ENCODE measurements at places on chromosomes 7 and 10.

DNA sequence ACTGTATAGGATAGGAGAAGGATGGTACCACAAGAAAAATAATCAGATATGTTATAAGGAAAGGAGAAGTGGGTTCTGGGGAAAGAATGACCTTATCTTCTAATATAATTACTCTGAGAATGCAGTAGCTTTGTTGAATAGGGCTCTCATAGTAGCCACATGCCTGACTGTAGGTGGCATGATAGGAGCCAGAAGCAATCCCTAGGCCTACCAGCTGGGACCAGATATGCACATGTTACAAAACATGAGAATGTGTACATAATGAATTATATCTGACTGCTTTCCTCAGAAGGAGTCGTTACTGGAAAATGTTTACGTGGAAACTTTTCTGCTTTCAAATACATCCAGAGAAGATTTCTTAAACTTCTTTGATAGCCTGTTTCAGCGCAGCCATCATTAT lies 53.2 kb upstream of the FAM3C start:
- peak; percentile 54 for DNase-seq

GRCh38 chr10:47418321-47418720 lies 34.2 kb upstream of the ZNF488 start:
- no peak for DNase-seq

DNA sequence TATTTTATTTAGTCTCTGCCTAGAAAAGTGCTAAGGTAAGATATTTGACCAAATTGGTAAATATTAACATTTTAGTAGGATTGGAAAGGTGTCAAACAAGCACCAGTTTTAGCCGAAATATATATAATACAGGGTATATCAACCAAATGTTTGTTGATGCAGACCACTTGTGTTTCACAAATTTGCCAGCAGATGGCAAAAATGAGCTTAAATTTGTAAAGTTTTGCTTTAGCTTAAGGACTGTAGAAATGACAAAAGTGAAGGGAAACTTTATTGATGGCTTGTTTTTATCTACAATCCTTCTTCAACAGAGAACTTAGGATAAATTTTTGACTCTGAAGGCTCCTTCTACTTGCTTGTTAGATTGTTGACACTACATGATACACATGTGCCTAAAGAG lies 4.8 kb upstream of the POLR1F start:
- DNase-seq = peak; percentile 68

GRCh38 chr10:103889121-103889720 lies 28.8 kb downstream of the STN1 start:
- DNase-seq = no peak

DNA sequence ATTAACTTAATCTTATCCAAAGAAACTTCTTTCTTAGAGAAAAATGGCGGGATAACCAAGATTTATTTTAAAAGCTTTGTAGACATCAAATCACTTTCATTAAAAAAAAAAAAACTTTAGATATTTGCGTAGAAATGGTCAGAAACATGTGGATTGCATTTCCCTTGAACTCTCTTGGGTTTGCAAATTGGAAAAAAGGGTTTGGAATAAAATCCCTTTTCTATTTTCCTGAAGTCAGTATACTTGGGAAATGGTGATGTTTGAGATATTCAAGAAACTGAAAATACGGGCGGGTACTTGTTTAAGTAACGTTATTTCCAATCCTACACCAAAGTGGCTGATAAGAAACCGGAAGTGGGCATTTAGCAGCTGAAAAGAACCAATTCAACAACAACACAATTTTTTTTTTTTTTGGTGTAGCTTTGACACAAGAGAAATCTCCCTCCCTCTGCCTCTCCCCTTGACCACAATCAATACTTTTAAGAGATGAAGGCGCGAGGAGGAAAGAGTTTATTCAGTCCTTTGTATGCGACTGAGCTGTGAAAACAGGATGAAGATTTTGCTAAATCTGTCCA lies 13.7 kb upstream of the GFRA1 start:
- DNase-seq = no peak

DNA sequence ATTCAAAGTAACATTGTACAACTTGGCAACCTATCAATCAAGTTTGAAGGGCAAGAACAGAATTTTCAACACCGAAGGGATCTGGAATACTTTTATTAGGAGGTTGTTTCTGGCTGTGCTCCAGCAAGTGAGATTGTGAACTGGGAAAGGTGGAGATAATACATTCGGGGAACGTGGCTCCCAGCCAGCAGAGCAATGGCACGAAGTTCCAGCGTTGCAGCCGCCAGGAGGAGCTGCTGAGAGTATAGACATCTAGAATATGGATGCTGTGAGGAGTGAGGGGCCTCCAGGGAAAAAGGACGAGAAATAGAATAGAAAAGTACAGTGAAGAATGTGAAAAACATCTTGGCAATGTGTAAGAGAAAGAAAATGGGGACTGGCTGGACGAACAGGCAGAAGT lies 69.5 kb downstream of the TCERG1L start:
- DNase-seq = no peak

DNA sequence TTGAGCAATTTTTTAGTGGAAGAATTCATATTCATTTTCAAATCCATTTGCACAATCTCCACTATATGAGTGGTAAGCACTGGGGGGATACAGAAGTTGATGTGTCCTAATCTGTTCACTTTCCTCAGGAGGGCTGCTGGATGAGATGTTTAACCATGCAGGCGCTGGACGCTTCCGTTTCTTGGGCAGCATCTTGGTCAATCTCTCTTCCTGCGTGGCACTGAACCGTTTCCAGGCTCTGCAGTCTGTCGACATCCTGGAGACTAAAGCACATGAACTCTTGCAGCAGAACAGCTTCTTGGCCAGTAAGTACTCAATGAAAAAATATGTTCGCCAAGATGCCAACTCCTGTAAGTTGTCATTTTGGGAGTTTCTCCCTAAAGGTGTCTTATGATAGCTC lies 179.3 kb downstream of the ABCA13 start:
- peak; percentile 8 for DNase-seq

GRCh38 chr7:96040250-96040772 lies 268.0 kb downstream of the DYNC1I1 start:
- DNase-seq = no peak

DNA sequence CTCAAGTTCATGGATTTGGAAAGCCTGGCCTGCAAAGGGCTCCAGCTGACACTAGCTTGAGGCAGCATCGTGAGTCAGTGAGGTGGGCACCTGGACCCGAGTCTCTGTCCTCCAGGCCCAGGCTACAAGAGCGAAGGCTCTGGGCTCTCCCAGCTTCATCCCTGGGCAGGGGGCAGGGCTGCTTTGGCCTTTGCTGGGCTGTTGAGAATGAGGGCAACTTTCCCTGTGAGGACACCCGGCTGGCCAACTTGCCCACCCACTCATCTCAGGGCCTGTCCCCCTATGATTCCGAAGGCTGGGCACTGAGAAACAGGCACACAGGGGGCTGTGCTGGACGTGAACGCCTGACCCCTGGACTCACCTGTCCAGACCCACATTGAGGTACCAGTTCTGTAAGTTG lies 24.4 kb downstream of the LDB3 start:
- no peak for DNase-seq

- DNase-seq = peak; percentile 78
Measured at GRCh38 chr10:22630234-22631174, 83.9 kb downstream of the PIP4K2A start.

DNA sequence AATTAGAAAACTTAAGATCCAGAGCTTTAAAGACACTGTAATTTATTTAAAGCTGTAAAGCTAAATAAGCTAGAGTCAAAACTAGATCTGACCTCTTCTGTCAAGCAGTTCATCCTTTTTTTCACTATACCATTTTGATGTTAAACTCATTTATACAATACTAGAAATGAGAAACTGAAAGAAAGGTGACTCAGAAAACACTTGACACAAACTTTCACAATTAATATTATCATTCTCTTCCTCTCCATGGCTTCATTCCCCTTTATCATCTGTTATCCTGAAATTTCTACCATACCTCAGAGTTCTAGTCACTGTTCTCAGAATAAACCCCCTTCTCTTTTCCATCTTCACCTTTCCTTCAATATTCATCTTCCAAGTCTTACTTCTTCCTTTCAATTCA lies 1.3 kb downstream of the FIGNL1 start:
- DNase-seq = no peak

GRCh38 chr10:101710059-101710695 lies 15.2 kb upstream of the FBXW4 start:
- DNase-seq = peak; percentile 44

- DNase-seq = no peak
Measured at GRCh38 chr7:86598311-86598710, 45.4 kb upstream of the GRM3 start.

- DNase-seq = peak; percentile 43
Measured at GRCh38 chr7:121187676-121188075, 141.1 kb upstream of the WNT16 start.

DNA sequence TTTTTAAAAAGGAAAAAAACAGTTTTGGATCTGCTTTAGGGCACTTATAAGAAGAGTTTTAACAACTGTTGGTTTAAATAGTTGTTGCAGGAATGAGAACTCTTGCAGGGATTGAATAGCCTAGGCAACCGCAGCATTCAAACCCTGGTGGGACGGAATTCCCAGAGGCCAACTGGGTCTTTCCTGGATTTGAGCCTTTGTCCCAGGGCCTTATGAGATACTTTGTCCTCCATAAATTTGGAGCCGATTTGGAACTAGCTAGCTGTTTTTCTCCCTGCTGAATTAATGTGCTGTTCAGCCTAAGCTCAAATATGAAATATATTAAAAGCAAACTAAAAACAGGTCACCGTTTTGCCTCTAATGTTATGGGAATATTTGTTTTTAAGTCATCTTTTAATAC lies 109.6 kb downstream of the LRMDA start:
- DNase-seq = no peak

- DNase-seq = no peak
Measured at GRCh38 chr10:129417870-129418269, 49.2 kb upstream of the MGMT start.

- no peak for DNase-seq
Measured at GRCh38 chr7:98945852-98946251, 67.5 kb downstream of the TRRAP start.

DNA sequence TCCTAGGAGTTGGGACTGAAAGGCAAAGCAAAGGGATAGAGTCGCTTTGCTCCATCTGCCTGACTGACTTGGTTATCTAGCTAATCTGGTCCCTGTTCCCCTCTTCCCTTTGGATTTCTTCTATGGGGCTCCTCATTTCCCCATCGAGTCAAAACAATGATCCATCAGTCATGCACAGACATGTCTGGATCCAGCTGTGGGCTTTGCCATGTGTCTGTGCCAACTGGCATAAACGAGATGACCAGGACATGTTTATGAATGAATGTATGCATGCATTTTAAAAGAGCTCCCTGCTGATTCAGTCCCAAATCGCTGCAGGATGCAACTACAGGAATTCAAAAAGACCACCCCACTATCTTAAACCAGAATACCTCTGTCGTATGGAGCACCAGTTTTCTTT lies 122.0 kb downstream of the ARL4A start:
- no peak for DNase-seq

DNA sequence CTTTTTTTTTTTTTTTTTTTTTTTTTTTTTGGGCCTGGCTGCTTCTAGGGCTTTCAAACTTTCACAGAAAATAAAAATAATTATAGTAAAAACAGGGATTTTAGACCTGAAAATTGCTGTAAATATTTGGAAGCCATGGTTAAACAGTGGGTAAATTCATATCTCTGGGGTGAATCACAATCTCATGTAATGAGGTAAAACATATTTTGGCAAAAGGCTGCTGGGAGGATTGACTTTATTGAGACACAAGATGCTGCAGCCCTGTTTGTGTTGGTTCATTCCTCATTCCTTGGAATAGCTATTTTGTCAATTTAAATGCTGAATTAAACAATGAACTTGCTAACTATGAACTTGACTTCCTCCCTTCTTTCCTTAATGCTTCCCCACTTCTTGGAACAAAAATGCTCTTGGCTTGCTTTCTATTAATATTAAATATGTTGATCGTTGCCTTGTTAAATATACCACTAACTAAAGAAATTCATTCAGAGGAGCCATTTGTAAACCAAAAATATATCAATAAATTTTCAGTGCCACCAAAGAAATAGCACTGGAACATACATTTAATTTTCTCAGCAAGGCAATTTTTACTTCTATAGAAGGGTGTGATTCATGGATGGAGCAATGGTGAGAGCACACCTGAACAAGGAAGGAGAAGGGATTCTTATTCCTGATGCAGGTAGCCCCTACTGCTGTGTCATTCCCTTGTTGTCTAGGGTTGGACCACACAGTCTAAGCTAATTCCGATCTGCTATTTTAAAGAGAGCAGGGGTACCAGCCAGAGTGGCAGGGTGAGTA lies 24.6 kb downstream of the AGK start:
- DNase-seq = peak; percentile 23

- DNase-seq = no peak
Measured at GRCh38 chr10:121541450-121542120, 56.7 kb downstream of the FGFR2 start.

- no peak for DNase-seq
Measured at GRCh38 chr7:69603351-69603750, 5.1 kb downstream of the AUTS2 start.

GRCh38 chr10:122669842-122670241 lies 29.8 kb downstream of the C10orf120 start:
- DNase-seq = no peak

GRCh38 chr7:37336259-37336658 lies 112.4 kb downstream of the ELMO1 start:
- no peak for DNase-seq

- DNase-seq = no peak
Measured at GRCh38 chr7:64494912-64495461, 67.9 kb downstream of the ZNF680 start.

DNA sequence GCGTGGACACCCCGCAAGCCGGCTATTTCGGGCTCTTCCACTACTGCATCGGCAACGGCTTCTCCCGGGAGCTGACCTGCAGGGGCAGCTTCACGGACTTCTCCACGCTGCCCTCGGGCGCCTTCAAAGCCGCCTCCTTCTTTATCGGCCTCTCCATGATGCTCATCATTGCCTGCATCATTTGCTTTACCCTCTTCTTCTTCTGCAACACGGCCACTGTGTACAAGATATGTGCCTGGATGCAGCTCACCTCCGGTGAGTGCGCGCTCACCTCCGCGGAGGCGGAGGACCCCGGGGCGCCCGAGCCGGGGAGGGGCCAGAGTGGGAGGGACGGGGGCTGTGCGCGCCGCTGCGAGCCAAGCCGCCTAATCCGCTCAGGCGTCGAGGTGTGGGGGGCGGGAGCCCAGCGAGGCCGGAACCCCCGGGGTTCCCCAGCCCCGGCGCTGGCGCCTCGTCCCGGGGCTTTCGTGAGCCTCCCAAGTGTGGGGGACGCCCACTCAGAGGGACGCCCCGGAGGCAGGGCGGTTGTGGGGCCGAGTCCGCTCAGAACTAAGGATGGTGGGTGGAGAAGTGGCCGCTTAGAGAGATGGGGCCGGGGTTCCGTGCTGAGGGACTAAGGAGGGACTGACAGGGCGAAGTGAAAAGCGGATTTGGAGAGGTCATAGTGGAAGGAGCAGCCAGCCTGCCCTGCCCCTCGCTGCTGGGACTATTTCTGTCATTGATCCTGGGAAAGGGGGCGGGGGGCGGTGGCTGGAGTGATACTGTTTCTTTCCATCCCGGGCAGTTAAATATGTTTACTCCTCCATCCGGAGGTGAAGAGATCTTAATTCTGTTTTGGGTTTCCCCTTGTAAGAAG lies 795 bp downstream of the LHFPL3 start:
- DNase-seq = peak; percentile 0

- DNase-seq = peak; percentile 85
Measured at GRCh38 chr7:85172530-85172941, 14.3 kb downstream of the SEMA3D start.
